T-helper 17 cell (primary cell): ENCODE measurements at places on chromosomes 5 and 9.

DNA sequence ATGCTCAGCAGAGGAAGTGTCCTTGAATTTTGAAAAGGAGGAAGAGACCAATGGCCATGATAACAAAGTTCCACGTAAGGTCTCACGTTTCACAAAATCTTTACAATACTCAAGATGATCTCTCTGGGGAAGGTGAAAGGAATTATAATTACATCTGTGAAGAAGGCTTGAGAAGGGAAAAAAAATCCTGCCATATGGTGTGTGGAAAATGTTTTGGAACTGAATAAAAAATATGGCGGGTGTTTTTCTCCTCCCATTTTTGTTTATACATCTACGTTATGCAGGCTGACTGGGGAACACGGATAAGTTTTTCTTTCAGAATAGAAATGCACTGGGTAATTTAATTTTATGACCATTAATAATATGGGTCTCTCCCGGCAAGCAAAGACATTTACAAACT is 425.6 kb upstream of the BRINP1 start:
- DNase-seq: no peak

DNA sequence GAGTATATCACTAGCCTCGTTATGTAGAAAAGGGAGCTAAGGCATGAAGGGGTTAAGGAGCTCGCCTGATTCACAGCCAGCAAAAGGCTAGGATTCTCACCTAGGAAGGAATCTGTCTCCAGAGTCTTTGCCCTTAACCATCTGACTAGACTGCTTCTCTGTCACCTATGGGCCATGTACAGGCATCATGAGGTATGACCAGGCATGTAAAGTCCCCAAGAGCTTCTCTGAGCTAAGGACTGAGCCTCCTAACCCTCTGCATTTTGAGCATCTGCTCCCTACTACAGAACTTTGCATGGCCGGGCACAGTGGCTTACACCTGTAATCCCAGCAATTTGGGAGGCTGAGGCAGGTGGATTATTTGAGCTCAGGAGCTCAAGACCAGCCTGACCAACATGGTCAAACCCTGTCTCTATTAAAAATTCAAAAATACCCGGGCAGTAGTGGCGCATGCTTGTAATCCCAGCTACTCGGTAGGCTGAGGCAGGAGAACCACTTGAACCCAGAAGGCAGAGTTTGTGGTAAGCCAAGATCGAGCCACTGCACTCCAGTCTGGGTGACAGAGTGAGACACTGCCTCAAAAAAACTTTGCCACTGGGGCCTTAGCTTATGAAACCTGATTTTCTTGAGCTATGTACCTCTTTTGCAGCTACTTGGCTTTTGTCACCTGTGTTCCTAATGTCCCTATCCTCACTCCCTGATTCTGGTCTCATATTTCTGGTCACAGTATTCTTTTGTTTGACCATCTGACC is 33.2 kb upstream of the IL7R start:
- no peak for DNase-seq

DNA sequence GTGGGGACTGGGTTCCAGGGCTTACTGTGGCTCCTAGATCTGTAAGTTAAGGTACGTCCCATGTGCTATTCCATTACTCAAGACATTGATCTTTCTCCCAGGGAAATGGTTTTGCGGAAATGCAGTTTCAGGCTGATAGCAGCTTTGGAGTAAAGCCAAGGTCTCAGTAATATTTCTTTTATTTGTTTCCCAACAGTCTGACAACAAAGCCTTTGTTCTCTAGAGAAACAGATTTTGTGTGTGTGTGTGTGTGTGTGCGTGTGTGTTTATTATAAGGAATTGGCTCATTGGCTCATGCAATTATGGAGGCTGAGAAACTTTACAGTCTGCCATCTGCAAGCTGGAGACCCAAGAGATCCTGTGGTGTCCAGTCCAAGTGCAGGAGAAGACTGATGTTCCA is 12.1 kb upstream of the POC5 start:
- no peak for DNase-seq

DNA sequence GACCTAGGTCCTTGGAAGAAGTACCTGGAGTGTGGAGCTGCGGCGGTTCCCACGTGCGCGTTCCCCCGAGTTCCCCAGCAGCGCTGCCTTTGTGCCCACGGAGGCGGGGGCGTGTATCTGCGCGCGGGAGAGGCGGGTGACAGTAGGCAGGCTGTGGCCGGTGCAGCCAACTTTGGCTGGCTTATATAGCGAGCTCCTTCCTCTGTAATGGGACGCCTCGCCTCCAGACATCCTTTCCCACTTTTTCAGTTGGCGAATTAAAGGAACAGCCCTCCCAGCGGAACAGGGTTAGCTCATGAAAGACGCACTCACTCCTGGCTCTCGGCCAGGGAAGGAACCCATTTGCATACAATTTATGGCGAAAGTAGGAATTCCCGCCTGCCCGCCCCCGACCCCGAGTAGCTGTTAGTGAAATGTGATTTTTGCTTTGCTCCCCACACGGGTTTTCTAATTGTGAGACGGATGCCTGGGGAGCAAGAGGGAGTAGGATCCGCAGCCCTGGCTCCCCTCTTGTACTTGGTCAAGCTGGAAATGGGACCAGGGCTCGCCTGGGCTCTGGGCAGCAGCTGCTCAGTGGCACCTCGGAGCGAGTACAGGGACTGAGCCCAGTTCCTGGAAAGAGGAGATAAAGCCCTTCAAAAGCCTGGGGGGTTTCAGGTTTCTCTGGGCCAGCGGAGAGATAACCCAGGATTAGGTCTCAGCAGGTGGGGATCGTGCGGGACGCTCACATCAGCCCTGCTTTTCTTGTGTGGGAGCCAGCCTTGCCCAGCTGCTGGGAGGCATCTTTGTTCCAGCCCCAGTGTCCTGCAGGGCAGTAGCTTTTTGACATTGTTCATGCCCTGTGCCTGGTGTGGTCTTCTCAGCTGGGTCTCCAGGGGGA is at the start of gene TNC:
Gene TNC, minus strand, starts transcription at position 159 of the 880 bp plus-strand sequence. CDS start 27,139 bp downstream, outside the sequence.
- no peak for DNase-seq

- DNase-seq: no peak
Observed at GRCh38 chr5:45402804-45403455, 293.2 kb downstream of the HCN1 start.

DNA sequence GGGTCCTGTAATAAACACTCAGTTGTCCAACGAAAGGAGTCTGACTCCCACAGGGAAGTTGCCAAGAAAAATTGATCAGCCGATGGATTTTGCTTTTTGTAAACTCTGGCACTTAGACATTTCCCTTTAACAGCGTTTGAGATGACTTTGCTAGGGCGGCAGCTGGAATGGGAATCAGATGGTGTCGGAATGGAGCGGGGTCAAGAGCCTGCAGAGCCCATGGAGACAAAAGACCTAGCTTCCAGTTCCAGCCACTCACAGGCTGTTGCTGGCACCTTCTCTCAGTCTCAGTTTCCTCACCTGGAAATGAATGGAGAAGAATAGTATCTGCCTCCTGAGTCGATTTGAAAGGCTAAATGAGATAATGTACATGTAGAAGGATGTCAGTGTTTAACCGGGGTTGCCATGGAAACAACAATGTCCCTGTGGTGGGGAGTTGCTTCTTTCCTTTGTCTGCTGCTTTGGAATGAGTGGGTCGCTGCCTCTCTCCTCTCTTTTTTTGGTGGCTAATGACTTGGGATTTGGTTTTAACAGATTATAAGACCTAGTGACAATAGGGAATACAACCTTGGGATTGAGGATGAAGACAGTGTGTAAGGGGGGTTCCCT is 137.4 kb downstream of the GAS1 start:
- no peak for DNase-seq

- peak; percentile 38 for DNase-seq
Observed at GRCh38 chr9:137241490-137242268, 592 bp downstream of the TUBB4B start.

DNA sequence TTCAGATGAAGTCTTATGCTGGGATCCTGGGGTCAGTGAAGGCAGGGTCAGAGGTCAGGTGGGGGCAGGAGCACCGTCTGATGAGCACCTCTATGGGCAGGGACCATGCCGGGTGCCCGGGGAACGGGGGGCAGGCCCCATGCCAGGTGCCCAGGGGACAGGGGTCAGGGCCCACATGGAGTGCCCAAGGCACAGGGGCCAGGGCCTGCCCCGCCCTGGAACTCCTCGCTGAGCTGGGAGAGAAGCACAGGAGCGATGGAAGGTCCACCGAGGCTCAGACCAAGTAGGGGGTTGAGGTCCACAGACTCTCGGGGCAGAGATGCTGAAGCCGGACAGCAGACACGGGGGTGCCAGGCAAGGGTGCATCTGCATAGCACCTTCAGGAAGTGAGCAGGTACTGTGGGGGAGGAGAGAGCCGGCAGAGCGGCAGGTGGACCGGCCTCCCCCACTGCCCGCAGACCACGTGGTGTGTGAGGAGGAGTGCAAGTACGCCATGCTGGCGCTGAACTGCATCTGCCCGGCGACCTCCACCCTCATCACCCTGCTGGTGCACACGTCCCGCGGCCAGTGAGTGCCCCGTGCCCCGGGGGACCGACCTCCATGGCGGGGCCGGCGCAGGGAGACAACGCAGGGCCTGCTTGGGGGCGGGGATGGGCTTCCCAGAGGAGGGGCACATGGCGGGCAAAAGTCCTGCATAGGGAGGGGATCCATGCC is 67.7 kb downstream of the KCNT1 start:
- no peak for DNase-seq
